ENCODE measurements at places on chromosomes 2 and 18. TPM values are rescaled to one million over a fixed set of nuclear protein-coding genes. Genes with fewer than 3 reads are reported as not detected.
A peak's percentile ranks its signal among the peaks of the same experiment; 100 is the strongest.

- peak; percentile 37 for DNase-seq
These were observed 186.1 kb downstream of the HDAC4 start for GRCh38 chr2:239214725-239215124.

DNA sequence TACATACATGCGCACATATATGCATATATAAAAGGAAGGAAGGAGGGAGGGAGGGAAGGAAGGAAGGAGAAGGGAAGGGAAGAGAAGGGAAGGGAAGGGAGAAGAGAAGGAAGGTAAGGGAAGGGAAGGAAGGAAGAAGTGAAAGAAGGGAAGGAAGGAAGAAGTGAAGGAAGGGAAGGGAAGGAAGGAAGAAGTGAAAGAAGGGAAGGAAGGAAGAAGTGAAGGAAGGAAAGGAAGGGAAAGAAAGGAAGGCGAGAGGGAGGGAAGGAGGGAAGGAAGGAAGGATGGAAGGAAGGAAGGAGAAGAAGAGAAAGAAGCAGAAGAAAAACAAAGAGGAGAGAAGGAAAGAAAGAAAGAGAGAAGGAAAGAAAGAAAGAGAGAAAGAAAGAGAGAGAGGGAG lies 16.9 kb downstream of the COL6A3 start:
- DNase-seq: no peak

- DNase-seq: no peak
These were observed 228.6 kb downstream of the CLIP4 start for GRCh38 chr2:29343830-29344229.

DNA sequence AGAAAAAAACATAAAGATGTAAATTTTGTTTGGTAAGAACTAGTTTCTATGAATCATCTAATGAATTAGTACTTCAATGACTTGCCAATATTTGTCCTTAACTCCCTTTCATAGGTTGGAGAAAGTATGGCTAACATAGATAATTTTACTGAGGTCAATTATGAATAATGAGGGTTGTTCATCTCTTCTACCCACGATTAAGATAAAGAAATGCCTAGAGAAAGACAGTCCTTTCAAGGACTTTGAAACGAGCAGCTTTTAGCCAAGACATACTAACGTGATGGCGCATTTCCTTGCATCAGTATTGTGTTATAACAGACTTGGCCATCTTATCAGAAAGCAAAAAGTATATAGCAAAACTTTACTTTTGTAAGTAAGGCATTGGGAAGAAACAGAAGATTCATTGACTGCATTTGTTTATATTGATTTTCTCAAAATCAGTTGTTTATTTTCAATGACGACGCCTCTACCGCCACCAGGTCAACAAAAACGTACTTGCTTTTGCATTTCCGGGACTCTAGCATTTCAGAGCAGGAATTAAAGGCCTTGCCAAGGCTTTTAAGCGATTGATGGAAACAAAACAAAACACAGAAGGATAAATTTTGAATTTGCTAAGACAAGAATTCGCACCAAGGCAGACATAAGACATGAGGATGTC lies 961 bp downstream of the RBM43 start:
- DNase-seq: no peak

Gene LDLRAD4
- 17.2 TPM for total RNA-seq

Gene REG3A
- not detected for total RNA-seq

- DNase-seq: no peak
These were observed 27.8 kb upstream of the CACNB4 start for GRCh38 chr2:152126664-152127063.

- peak; percentile 70 for DNase-seq
These were observed 11.2 kb downstream of the GAREM2 start for GRCh38 chr2:26184121-26184520.

DNA sequence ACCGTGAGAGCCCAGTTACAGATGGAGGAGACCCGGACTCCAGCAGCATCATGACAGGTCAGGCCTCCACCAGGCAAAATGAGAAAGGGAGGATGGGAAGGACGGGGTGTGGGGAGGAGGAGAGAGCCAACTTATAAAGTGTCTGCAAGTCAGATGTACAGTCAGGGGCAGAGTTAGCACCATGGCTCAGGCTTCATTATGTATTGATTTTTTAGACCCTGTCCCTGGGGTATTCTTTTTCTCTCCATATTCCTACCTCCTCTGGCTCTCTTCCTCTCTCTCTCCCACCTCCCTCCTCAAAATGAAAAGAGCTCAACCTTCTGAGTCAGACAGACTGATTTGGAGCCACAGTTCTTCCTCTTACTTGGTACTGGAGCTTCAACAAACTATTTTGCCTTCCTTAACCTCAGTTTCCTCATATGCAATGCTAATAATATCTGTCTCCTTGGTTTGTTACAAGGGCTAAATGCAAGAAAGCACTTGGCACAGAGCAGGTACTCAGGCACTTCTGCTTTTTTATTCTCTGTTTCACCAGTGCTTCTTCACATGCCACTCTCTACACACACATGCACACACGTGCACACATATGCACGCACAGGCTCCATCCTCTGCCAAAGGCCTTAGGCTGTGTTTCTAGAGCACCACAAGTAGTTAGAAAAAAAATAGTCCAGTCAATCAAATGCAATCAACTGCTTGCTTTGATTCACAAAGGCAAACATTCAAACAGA lies 92.3 kb upstream of the PKDCC start:
- no peak for DNase-seq

Gene GAREM1
- total RNA-seq: 9.7 TPM

GRCh38 chr18:53544917-53545316 lies 679.6 kb downstream of the MBD2 start:
- DNase-seq: no peak

Gene ZNF142
- 14.6 TPM for total RNA-seq

- no peak for DNase-seq
These were observed 200.7 kb downstream of the MYCN start for GRCh38 chr2:16140771-16141640.

DNA sequence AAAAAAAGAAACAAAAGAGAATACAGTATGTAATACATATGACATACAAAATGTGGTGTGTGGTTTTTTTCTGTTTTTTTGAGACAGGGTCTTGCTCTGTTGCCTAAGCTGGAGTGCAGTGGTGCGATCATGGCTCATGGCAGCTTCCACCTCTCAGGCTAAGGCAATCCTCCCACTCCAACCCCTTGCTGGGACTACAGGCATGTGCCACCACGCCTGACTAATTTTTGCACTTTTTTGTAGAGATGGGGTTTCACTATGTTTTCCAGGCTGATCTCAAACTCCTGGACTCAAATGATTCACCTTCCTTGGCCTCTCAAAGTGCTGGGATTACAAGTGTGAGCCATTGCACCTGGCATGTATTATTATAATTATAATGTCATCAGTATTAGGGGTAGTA lies 38.9 kb downstream of the DHX57 start:
- no peak for DNase-seq

- no peak for DNase-seq
These were observed 77.0 kb downstream of the MBD2 start for GRCh38 chr18:54147439-54147838.

- peak; percentile 72 for DNase-seq
These were observed 257.9 kb downstream of the DYSF start for GRCh38 chr2:71711133-71711855.

DNA sequence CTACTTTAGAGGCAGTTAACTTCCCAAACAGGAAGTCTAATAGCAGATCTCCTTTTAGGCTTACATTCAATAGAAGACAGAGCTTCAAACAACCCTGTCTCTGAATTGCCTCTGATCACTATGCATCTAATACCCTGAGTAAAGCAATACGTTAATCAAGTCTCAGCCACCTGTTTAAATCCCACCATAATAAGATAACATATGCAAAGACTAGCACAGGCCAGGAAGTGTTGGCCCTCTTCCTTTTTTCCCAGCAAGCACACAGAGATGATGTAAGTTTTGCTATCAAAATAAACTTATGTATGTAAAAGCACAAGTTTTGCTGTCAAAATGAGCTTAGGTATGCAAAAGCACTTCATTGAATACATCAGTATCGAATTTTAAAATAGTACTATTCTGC lies 385.5 kb downstream of the RND3 start:
- no peak for DNase-seq

GRCh38 chr2:190763901-190764514 lies 115.1 kb downstream of the NAB1 start:
- DNase-seq: no peak

- DNase-seq: no peak
These were observed 377.1 kb downstream of the TNS1 start for GRCh38 chr2:217625557-217626169.

Gene TFPI
- total RNA-seq: 29.3 TPM

GRCh38 chr2:135582383-135582782 lies 51.1 kb downstream of the R3HDM1 start:
- no peak for DNase-seq

Gene SH3YL1
- total RNA-seq: 33.5 TPM

DNA sequence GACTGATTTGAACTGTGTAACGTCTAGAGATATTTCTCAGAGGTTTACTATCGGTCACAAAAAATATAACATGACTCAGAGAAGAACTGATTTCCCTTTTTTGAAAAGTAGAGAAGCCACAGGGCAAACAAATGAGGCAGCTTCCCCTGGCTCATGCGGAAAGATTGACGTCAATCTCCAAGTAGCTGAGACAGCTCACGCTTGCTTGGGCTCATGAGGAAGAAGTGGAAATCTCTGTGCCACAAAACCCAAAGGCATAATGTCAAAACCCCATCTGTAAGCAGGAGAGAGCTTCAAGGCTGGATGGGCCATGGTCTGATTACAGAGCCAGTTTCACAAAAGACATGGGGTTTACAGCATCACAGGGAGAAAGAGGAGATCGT lies 188.1 kb downstream of the ARL4C start:
- no peak for DNase-seq

- peak; percentile 75 for DNase-seq
These were observed 146.7 kb downstream of the PARD3B start for GRCh38 chr2:204691911-204692510.

Gene KCNG2
- total RNA-seq: not detected

Measured in sigmoid colon (tissue), 7 donors.